ENCODE measurements at places on chromosomes 3 and 15. TPM values are rescaled to one million over a fixed set of nuclear protein-coding genes. Genes with fewer than 3 reads are reported as not detected.

DNA sequence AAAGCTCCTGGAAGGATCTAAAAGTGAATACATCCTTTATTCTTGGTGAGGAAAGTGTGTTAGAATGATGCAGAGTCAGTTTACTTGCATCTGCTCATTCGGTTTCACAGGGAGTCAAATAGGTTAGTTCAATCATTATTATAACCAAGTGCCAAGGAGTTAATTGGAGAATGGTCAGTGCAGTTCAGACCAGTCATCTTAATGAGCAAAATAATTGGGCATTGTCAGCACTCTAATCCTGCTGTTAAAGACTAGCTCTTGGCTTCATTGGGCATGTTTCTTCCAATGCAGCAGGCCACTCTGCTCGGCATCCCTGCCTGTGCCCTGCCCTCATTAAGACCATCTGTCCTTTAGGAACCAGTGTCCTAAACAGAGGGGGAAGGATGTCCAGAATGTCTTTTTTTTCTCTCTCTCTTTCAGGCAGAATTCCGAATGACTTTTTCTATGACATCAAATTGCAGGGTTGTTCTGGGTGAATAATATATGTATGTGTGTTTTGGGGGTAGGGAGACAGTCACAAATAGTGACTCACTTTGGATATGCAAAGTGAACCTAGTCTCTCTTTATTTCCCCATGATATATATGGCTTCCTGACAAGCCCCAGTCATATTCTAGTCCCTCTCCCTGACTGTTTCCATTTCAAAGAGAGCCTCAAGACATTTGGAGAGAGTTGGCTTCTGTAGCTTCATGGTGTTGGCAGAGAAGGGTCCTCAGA lies 205.4 kb upstream of the TRIM42 start:
- H3K27me3 ChIP-seq = no peaks in the 10 kb centered on the region
- H3K4me1 ChIP-seq = peaks cover 9% of the 10 kb centered on the region
- no peaks in the 10 kb centered on the region for H3K36me3 ChIP-seq
- no peak overlapping the region for H3K27ac ChIP-seq
- no peak for DNase-seq
- H3K4me3 ChIP-seq = no peak overlapping the region

TMEM212 gene
- total RNA-seq = not detected

DNA sequence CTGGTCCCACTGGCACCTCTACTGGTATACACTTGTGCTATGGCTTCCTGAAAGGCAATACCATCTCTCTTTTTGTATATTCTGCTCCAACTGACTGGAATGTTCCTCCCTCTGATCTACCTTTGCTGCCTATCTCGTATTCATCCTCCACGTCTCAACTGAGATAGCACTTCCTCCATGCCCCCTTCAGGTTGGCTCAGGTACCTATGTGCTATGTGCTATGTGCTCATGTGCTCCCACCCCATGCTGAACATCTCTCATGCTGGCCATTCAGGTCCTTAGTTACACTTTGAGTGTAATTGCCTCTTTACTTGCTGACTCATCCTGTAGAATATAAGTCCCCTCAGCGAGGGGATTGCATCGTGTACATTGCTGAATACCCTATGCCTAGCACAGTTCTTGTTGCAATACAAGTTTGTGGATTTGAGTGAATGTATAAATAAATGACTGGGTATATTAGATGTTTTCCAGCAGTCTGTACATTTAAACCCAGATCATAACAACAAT lies 156.9 kb downstream of the SOX2 start:
- H3K4me1 ChIP-seq = peaks cover 3% of the 10 kb centered on the region
- no peaks in the 10 kb centered on the region for H3K36me3 ChIP-seq
- no peaks in the 10 kb centered on the region for H3K27me3 ChIP-seq
- no peak for DNase-seq
- no peak overlapping the region for H3K4me3 ChIP-seq
- no peak overlapping the region for H3K27ac ChIP-seq

DNA sequence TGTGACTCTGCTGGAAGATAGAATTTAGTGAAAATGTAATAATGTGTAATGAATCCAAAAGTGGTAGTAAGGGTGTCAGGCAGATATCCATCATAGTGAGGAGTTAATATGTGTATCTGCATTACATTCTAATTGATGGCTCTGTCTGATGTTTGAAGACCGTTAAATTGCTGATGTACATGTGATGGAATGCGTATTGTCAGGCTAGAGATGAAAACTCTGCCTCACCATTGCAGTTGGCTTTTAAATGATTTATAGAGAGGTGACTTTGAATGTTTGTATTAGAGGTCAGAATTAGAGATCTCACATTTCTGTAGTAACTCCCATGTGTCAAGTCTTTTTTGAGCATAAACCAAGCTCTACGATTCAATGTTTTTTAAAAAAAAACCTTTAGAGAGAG lies 234.6 kb downstream of the NAALADL2 start:
- DNase-seq = no peak
- H3K4me1 ChIP-seq = no peaks in the 10 kb centered on the region
- no peak overlapping the region for H3K27ac ChIP-seq
- H3K27me3 ChIP-seq = no peaks in the 10 kb centered on the region

DNA sequence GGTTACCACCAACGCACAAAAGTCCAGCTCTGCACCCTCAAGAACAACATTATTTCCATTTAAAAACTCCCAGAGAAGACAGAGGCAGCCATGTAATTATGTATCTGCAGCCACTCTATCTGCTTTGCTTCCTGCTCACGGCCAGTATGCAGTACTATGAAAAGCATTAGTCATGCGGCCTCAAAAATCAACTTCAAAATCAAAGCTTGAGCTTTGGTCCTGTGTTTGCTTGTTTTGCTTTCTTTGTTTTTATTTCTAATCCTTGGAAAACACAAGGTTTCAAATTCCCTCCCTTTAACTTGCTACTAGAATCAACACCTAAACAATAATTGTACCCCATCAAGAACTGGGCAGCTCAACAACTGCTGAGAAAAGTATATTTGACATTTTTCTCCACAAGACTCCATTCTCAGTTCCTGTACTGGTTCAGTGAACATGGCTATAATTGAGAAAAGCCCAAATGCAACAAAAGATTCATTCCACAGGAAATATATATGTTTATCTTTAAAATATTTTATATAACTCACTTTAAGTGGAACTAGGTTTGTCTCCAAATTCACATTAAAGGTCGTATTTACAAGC lies 37.6 kb downstream of the GBE1 start:
- H3K36me3 ChIP-seq = no peaks in the 10 kb centered on the region
- H3K4me3 ChIP-seq = peak overlapping the region; percentile 2
- no peaks in the 10 kb centered on the region for H3K27me3 ChIP-seq
- H3K4me1 ChIP-seq = peaks cover 31% of the 10 kb centered on the region
- no peak for DNase-seq
- peak overlapping the region; percentile 97 for H3K27ac ChIP-seq

- no peak for DNase-seq
- no peak overlapping the region for H3K27ac ChIP-seq
- no peaks in the 10 kb centered on the region for H3K36me3 ChIP-seq
- H3K27me3 ChIP-seq = no peaks in the 10 kb centered on the region
- H3K4me1 ChIP-seq = peaks cover 10% of the 10 kb centered on the region
Observed at GRCh38 chr3:102180280-102180931, 254.4 kb upstream of the ZPLD1 start.

GRCh38 chr3:152359385-152360248 lies 90.9 kb downstream of the MBNL1 start:
- H3K4me1 ChIP-seq = peaks cover 29% of the 10 kb centered on the region
- no peaks in the 10 kb centered on the region for H3K36me3 ChIP-seq
- H3K27ac ChIP-seq = no peak overlapping the region
- no peak for DNase-seq

GRCh38 chr3:35773417-35773816 lies 134.1 kb downstream of the ARPP21 start:
- no peak overlapping the region for H3K27ac ChIP-seq
- DNase-seq = no peak
- H3K27me3 ChIP-seq = no peaks in the 10 kb centered on the region
- H3K4me1 ChIP-seq = no peaks in the 10 kb centered on the region

- no peak for DNase-seq
- H3K27ac ChIP-seq = peak overlapping the region; percentile 27
- H3K4me3 ChIP-seq = no peak overlapping the region
- H3K36me3 ChIP-seq = no peaks in the 10 kb centered on the region
- H3K27me3 ChIP-seq = no peaks in the 10 kb centered on the region
- H3K4me1 ChIP-seq = peaks cover 39% of the 10 kb centered on the region
Observed at GRCh38 chr15:56984681-56985481, 66.4 kb downstream of the TCF12 start.

FBXO40 gene
- total RNA-seq = not detected

DNA sequence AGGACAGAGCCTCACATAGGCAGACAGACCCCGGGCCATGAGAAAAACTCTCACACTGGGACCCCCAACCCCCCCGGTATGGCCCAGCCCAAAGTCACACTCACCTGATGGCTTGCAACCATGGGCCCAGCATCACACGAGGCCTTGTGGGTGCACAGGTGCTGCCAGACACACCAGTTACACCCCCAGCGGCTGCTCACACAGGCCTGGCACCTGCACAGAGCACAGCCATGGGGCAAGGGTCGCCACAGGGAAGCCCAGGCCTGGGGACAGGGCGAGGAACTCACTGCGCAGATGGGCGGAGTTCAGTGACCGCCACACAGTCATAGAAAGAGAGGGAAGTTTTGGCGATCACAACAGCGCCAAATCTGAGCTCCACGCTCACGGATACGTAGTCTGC lies 9.3 kb downstream of the PLXNB1 start:
- H3K4me1 ChIP-seq = peaks cover 13% of the 10 kb centered on the region
- DNase-seq = no peak
- no peaks in the 10 kb centered on the region for H3K27me3 ChIP-seq
- peaks cover 2% of the 10 kb centered on the region for H3K36me3 ChIP-seq
- H3K27ac ChIP-seq = no peak overlapping the region

AADAC gene
- total RNA-seq = not detected
